Activated T-cell treated with anti-CD3 and anti-CD28 coated beads, Interleukin-2, amount 50 U/mL, for 72 hours (primary cell): ENCODE measurements at places on chromosomes 13 and 19. TPM values are rescaled to one million over a fixed set of nuclear protein-coding genes. Genes with fewer than 3 reads are reported as not detected.

- no peaks in the 10 kb centered on the region for H3K36me3 ChIP-seq
- no peak for DNase-seq
- H3K27me3 ChIP-seq: no peaks in the 10 kb centered on the region
- H3K4me3 ChIP-seq: no peak overlapping the region
Measured at GRCh38 chr13:32248801-32249200, 66.4 kb downstream of the ZAR1L start.

The TRPC4 gene
- total RNA-seq: not detected

The PAF1 gene
- total RNA-seq: 52.0 TPM

DNA sequence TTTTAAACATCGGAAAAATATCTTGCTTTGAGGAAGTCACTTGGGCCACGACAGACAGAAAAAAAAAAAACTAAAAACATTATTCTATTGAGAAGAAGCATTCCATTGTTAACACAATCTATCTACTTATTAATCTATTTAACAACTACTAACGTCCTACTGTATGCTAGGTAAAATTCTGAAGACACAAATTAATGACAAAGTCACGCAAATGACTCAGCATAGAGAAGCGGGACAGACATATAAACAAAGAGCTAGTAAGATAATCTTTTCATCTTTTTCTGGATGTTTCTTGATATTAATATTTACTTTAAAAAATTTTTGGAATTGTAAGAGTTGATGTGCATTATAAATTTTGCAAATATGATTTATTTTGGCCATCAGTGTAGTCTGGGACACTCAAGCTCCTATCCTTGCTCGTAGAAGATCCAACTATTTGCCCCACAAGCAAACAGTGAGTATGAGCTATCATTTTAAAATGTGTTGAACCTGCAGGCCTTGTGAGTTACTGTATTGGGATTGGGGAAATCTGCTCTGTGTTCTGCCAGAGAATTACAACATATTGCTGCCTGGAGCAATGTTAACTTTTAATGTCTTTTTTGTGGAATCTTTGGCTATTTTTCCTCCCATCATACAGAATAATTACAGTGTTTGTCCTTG, 109.1 kb downstream of the PCDH9 start:
- H3K27me3 ChIP-seq: no peaks in the 10 kb centered on the region
- H3K27ac ChIP-seq: no peak overlapping the region
- H3K4me1 ChIP-seq: no peaks in the 10 kb centered on the region
- no peak for DNase-seq
- no peak overlapping the region for H3K4me3 ChIP-seq

- no peak overlapping the region for H3K4me3 ChIP-seq
- no peak overlapping the region for H3K27ac ChIP-seq
- DNase-seq: no peak
- H3K4me1 ChIP-seq: no peaks in the 10 kb centered on the region
Measured at GRCh38 chr13:108369412-108369811, 99.9 kb downstream of the TNFSF13B start.

DNA sequence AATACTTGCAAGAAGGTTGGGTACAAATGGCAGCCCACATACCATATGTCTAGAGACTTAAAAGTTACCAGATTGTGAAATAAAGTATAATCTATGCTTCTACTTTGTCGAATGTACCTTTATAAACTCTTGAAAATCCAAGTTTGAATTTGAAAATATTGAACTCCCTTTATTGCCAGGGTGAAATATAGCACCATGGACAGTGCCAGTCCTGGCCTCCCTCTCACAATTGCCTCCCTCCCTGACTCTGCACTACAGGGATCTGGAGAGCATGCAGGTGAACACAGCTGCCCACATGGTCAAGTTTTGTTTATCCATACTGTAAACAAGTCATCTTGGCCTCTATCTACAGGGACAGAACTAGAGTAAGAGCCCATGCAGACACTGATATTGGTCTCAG, 394.1 kb upstream of the SLITRK6 start:
- H3K36me3 ChIP-seq: no peaks in the 10 kb centered on the region
- H3K4me1 ChIP-seq: no peaks in the 10 kb centered on the region
- no peak overlapping the region for H3K27ac ChIP-seq

DNA sequence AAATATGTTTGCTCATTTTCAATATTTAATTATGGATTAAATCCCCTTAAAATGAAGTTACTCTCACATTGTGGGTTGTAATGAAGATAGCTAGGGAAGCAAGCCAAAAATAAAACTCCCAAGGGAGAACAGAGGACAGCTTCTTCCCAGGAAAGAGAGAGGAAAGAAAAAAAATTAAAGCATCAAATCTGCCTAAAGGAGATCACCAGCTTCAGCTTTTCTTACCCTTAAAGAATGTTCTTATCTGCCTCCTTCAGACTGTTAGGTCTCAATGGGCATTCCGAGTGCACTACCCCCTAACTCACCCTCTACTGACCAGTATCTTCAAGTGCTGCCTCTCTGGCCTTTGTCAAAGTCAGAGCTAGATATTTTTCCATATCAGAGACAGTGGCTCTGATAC, 55.2 kb downstream of the XPO4 start:
- DNase-seq: no peak
- no peaks in the 10 kb centered on the region for H3K4me1 ChIP-seq
- H3K27ac ChIP-seq: no peak overlapping the region
- no peak overlapping the region for H3K4me3 ChIP-seq

The IRF2BP1 gene
- total RNA-seq: 19.9 TPM

DNA sequence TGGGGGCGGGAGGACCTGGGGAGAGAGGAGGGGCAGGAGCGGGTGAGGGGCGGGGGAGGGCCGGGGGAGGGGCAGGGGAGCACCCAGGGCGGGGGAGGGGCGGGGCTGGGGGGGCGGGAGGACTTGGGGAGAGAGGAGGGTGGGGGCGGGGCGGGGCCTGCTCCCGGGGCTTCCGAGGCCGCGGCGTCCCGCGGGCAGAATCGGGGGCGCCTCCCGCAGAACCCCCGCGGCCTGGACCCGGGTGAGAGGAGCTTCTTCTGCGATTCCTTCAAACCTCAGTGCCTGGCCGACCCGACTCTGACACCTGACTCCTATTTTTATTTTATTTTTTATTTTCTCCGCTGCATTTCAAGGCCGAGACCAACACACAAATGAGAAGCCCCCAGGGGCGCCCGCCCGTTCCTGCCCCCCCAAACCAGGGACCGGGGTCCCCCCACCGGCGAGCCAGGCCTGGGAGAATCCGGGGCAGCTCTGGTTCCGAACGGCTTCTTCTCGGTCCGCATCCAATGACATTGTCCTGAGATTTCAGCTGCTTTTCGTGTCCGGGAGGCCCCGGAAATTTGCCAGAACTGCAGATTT, 470 bp upstream of the GRTP1 start:
- no peak overlapping the region for H3K4me3 ChIP-seq
- H3K27ac ChIP-seq: no peak overlapping the region
- H3K4me1 ChIP-seq: peaks cover 14% of the 10 kb centered on the region
- H3K36me3 ChIP-seq: peaks cover 1% of the 10 kb centered on the region

The FCAR gene
- not detected for total RNA-seq

DNA sequence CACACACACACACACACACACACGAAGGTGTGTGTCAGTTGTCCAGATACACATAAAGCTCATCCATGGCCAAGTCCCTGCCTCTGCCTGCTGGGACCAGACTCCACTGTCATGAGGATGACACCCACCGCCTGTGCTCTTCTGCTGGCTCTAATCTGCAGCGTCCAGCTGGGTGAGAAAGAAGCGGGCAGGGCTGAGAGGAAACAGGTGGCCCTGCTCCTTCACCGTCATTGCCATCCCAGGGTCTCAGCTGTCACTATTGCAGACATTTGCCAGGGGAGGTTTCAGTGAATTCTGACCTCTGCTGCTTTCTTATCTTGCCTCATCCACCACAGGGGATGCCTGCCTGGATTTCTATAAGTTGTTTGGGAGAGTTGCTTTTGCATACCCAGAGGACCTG, 31.4 kb downstream of the SCGB2B2 start:
- H3K4me1 ChIP-seq: no peaks in the 10 kb centered on the region
- no peaks in the 10 kb centered on the region for H3K36me3 ChIP-seq
- no peak overlapping the region for H3K27ac ChIP-seq
- no peak overlapping the region for H3K4me3 ChIP-seq

The CGB5 gene
- not detected for total RNA-seq

- H3K36me3 ChIP-seq: peaks cover 2% of the 10 kb centered on the region
- no peaks in the 10 kb centered on the region for H3K4me1 ChIP-seq
- no peak overlapping the region for H3K27ac ChIP-seq
- no peak overlapping the region for H3K4me3 ChIP-seq
- no peak for DNase-seq
Measured at GRCh38 chr13:24306632-24307031, 2.7 kb upstream of the C1QTNF9 start.

DNA sequence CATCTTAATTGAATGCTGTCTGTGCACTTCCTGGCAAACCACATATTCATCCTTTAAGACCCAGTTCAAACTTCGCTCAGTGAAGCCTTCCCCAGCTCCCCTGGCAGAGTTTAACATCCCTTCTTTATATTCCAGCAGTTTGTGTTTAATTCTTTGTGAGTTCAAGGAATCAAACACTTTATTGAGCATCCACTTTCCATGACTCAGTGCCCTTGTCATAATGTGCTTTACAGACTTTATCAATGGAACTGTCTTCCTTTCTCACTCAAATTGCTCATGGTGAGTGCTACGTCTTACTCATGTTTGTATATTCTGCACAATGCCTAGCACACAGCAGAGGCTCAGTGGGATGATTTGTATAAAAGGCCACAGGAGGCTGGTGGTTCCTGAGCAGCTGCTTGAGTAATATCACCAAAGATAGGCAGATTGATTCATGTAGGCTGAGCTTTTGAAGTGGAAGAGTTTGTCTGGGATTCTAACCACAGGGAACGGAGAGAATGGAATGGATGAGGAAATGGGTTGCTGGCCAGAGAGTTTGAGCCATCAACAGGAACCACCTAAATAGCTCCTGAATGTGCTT, 44.2 kb downstream of the SERTM1 start:
- no peaks in the 10 kb centered on the region for H3K36me3 ChIP-seq
- DNase-seq: no peak
- H3K27ac ChIP-seq: no peak overlapping the region

The HOMER3 gene
- 0.86 TPM for total RNA-seq

GRCh38 chr19:28960586-28960985, 252.4 kb downstream of the UQCRFS1 start:
- DNase-seq: no peak
- no peak overlapping the region for H3K4me3 ChIP-seq
- H3K27me3 ChIP-seq: no peaks in the 10 kb centered on the region
- H3K4me1 ChIP-seq: no peaks in the 10 kb centered on the region

The KLHL1 gene
- total RNA-seq: not detected

DNA sequence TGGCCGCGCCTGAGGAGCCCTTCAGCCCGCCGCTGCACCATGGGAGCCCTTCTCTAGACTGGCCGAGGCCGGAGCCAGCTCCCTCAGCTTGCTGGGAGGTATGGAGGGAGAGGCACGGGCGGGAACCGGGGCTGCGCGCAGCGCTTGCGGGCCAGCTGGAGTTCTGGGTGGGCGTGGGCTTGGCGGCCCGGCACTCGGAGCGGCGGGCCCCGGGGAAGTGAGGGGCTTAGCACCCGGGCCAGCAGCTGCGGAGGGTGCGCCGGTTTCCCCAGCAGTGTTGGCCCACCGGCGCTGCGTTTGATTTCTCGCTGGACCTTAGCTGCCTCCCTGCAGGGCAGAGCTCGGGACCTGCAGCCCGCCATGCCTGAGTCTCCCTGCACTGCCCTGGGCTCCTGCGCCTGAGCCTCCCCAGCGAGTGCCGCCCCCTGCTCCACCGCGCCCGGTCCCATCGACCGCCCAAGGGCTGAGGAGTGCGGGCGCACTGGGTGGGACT, 1890.0 kb upstream of the PCDH20 start:
- H3K36me3 ChIP-seq: no peaks in the 10 kb centered on the region
- H3K27me3 ChIP-seq: no peaks in the 10 kb centered on the region
- H3K27ac ChIP-seq: no peak overlapping the region
- no peaks in the 10 kb centered on the region for H3K4me1 ChIP-seq
- no peak overlapping the region for H3K4me3 ChIP-seq

DNA sequence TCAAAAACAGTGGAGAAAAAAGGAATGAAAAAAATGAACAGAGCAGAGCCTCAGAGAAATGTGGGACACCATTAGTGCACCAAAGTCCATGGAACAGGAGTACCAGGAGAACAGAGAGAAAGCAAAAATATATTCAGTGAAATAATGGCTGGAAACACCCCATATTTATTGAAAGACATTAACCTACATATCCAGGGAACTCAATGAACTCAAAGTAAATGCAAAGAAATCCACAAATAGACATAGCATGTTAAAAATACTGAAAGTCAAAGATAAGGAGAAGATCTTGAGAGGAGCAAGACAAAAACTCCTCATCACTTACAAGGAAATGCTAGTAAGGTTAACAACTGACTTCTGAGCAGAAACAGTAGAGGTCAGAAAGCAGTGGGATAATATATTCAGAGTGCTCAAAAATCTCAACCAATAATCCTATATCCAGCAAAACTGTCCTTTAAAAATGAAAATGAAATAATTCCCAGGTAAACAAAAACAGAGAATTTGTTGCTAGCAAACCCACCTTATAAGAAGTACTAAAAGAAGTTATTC, 35.6 kb downstream of the METTL21C start:
- DNase-seq: no peak
- H3K27ac ChIP-seq: no peak overlapping the region

The RETN gene
- total RNA-seq: not detected

DNA sequence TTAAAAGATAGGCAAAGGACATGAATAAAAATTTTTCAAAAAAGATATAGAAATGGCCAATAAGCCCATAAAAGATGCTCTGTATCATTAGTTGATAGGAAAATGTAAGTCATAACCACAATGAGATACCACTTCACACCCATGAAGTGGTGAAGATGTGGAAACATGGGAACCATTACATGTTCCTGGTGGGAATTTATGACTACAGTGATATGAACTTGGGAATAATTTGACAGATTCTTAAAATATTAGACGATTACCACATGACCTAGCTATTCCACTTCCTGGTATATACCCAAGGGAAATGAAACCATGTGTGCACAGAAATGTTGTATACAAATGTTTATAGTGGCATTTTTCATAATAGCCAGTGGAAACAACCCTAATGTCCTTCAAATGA, 232.2 kb downstream of the GGACT start:
- no peaks in the 10 kb centered on the region for H3K27me3 ChIP-seq
- DNase-seq: no peak
- H3K27ac ChIP-seq: no peak overlapping the region

The CALR3 gene
- not detected for total RNA-seq

The RASIP1 gene
- total RNA-seq: 0.53 TPM

GRCh38 chr13:25286969-25287961, at the start of gene MTMR6:
Gene MTMR6, minus strand, starts transcription at chr13:25287488. Its CDS starts 241 bp downstream, at chr13:25287247.
- H3K4me3 ChIP-seq: peak within 1 kb of the TSS; percentile 99
- H3K27me3 ChIP-seq: peaks cover 20% of the 10 kb centered on the region
- DNase-seq: peak; percentile 97
- peaks cover 4% of the 10 kb centered on the region for H3K36me3 ChIP-seq
- peaks cover 42% of the 10 kb centered on the region for H3K4me1 ChIP-seq
